ENCODE measurements at places on chromosomes 6 and 20.

- no peak for DNase-seq
These were observed 40.0 kb downstream of the GMDS start for GRCh38 chr6:2205396-2205795.

- DNase-seq, result no peak
These were observed 31.1 kb downstream of the CD109 start for GRCh38 chr6:73727114-73727513.

- no peak for DNase-seq
These were observed 1279.0 kb upstream of the MAP3K7 start for GRCh38 chr6:91865889-91866288.

DNA sequence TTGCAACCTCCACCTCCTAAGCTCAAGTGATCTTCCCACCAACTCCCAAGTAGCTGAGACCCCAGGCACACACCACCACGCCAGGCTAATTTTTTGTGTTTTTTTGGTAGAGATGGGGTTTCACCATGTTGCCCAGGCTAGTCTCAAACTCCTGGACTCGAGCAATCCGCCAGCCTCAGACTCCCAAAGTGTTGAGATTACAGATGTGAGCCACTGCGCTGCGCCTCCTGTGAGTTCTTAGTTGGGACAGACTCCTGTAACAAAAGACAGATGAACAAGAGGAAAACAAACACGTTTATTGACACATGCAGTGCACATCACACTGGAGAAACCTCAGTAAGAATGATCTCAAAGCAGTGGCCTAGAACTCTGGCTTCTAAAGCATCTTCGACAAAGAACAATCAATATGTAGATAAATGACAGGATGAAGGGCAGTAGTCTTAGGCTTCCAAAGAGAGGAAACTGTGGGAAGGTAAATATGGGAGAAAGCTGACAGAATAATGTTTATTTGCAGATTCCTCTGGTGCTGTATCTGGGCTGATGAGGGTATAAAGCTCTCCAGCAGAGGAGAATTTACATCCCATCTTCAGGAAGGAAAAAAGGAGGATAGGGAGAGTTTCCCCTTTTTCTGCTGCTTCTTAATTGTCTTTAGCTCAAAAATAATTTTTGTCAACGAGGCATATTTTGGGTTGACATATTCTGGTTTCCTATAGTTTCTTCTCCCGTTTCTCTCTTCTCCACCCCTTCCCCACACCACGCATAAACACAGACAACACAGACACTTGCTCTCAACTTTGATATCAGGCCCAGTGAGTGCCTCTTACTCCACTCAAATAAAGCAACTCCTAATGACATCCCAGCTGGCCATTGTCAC, 84.7 kb upstream of the TNFAIP3 start:
- no peak for DNase-seq

GRCh38 chr20:11119573-11119972, 445.8 kb upstream of the JAG1 start:
- no peak for DNase-seq

GRCh38 chr20:341682-342081, 5.2 kb upstream of the NRSN2 start:
- no peak for DNase-seq

GRCh38 chr6:4256969-4257368, 121.6 kb upstream of the ECI2 start:
- DNase-seq, result no peak

- DNase-seq, result no peak
These were observed 300.3 kb upstream of the ID4 start for GRCh38 chr6:19536838-19537237.

GRCh38 chr6:153117986-153118879, 12.8 kb downstream of the RGS17 start:
- DNase-seq, result no peak

DNA sequence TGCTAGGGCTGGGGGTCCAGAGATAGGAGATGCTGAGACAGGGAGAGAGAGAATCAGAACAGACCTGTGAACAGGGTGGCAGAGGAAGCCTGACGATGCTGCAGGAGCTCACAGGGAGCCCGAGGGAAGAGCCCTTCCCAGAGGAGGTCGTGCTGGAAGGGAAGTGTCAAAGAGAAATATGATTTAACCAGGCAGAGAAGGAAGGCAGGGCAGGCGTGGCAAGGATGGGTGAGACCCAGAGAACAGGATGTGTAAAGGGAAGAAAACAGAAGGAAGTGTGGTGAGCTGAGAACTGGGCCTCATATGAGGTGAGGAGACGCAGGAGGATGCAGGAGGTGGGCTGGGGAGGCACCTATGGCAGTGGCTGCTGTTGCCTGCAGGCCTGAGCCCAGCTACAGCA, 105.6 kb downstream of the ZDHHC14 start:
- DNase-seq, result no peak

GRCh38 chr20:9160331-9160730, 91.4 kb downstream of the PLCB4 start:
- DNase-seq, result no peak

GRCh38 chr6:135901774-135902524, 50.4 kb downstream of the PDE7B start:
- peak; percentile 83 for DNase-seq

- no peak for DNase-seq
These were observed 444.2 kb upstream of the JAG1 start for GRCh38 chr20:11117808-11118528.

DNA sequence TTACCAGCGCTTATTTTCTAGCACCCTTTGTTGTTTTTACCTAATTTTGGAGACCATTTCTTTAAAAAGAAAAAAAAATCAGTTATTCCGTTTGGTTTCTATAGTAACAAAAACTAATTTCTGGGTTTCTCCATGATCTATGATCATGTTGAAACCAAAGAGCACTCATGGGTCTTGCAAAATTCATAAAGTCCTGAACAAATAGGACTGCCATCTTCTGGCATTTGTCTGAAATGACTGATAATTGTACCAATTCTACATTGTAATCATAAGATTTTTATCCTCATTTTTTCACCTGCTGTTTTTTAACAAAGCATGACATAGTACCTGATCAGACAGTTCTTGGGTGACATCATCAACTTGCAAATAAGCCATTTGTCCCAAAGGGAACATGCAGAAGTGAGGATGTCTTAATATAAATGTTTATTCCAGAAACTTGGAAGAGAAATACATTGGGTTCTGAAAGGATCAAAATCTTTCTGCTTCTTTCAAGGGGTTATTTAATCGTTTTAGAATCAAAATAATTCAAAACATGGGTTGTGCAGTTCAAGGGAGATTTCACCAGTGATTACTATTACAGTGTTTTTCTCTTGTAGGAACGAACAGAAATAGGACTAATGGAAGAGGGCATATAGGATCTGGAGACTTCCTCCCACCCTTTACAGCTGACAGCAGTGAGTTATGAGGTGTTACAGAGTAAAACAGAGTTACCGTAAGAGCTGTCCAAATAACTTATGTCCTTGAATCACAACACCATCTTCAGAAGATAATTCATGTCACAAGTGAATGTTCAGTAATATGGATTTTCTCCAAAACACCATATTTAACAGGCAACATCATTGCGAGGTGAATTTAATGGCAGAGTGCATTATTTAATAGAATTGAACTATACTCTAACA, 87.1 kb upstream of the GJE1 start:
- peak; percentile 23 for DNase-seq

- DNase-seq, result peak; percentile 47
These were observed 32.8 kb downstream of the GFOD1 start for GRCh38 chr6:13454286-13455221.

GRCh38 chr6:11343963-11344723, 111.7 kb upstream of the NEDD9 start:
- DNase-seq, result no peak

GRCh38 chr6:7050004-7050403, 57.8 kb upstream of the RREB1 start:
- DNase-seq, result no peak

GRCh38 chr6:378090-378957, 13.2 kb upstream of the IRF4 start:
- DNase-seq, result no peak

GRCh38 chr6:155181498-155181897, 82.3 kb upstream of the CLDN20 start:
- DNase-seq, result no peak

GRCh38 chr6:43900560-43900915, 130.5 kb downstream of the VEGFA start:
- no peak for DNase-seq

DNA sequence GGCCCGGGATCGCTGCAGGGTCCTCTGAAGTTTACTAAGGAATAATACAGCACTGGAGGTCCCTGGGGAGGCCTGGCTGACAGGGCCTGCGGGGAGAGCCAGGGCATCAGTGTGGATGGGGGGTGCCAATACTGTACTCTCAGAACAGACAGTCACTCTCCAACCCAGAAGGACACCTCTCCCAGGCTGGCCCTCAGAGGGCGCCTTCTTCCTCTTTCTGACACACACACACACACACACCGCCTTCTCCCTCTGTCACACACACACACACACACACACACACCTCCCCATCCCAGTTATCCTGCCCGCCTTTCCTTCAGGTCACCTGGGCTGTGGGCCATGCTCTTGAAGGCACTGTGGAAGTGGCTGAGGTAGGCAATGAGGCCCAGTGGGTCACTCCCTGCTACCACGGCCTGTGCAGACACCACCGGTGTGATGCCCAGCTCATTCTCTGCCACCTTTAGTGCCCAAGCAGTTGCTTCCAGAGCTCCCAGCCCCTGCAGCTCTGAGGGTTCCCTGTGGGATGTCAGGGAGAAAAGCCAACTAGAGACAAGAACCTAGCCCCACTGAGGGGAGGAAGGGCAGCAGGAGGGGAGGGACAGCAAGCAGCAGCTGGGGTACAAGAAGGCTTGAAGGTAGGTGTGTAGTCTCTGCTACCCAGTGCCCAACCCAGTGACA, 7.5 kb downstream of the SMPD2 start:
- no peak for DNase-seq

DNA sequence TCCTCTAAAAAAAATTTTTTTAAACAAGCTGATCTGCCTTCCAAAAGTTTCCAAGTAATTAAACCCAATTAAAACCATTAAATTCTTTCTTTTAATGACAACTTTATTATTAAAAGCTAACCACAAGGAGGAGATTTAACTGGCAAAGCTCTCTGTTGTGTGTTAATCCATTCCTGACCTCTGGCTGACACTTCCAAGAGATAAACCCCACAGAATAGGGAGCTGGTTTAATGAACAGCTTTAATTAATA, 230.8 kb downstream of the EYA2 start:
- peak; percentile 56 for DNase-seq

- no peak for DNase-seq
These were observed 158.5 kb upstream of the AFDN start for GRCh38 chr6:167668019-167668753.

DNA sequence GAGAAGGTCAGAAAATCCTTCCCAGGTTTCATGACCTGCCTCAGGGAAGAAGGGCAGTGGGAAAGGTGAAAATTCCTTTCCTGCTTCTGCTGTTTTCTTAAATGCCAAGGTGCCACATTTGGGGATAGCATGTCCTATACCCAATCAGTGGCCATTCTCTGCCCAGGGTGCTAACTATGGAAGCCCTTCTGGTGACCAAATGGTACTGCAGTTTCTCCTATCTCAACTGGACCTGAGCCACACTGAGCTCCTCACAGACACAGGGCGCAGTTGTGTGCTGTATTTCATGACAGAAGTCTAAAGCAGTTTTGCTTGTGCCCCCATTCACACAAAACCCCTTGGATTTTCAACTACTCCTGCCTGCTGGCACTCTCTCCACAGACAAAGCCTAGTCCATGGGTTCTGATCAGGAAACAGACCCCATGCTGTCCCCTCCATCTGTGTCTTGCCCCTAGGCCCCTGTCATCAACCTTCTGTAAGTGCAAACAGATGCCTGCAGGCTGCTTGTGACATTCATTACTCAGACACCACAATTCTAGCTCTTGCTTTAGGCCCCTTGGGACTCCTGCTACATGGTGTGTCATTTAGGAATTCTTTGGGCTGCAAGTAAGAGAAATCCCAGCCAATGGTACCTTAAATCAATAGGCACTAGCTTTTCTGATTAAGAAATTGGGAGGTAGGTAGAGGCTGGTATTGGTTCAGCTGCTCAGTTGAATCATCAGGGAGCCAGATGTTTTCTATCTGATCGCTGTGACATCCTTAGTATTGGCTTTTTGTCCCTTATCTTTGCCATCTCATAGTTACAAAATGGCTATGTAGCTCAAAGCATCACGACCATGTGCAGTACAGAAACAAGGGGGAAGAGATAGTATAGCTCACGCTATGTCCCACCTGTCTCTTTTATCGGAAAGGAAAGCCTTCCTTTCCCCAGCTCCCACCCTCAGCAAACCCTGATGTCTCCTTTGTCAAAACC, 147.8 kb downstream of the CD83 start:
- DNase-seq, result no peak

- peak; percentile 55 for DNase-seq
These were observed 52.0 kb downstream of the FRK start for GRCh38 chr6:116008470-116009243.

DNA sequence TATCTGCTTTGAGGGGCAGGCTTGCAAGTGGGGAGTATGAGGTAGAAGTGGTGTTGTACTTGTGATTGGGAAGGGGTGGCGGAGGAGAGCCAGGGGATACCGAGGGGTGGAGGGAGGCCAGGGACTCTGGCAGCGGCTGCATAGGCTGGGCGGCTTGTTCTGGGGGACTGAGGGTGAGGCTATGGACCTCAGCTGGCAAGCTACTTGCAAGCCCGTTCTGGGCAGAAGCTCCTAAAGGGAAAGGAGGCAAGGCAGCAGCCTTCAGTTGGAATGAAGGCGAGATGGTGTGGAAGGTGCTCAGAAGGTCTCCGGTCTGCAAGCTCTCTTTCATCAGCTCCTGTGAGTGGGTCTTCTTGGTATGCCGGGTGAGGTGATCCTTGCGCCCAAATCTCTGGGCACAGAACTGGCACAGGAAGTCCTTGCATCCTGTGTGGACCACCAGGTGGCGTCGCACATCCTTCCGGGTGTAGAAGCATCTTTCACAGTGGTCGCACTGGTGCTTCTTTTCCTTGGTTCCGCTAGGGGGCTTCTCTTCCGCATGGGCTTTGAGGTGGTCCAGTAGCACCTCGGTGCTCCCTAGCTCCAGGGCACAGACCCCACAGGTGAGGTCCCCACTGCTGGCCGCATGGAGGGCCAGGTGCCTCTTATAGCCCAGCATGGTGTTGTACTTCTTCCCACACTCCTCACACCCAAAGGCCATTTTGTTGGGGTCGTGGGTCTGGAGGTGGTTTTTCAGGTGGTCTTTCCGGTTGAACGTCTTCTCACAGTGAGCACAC, 66.0 kb downstream of the PLAGL1 start:
- no peak for DNase-seq

DNA sequence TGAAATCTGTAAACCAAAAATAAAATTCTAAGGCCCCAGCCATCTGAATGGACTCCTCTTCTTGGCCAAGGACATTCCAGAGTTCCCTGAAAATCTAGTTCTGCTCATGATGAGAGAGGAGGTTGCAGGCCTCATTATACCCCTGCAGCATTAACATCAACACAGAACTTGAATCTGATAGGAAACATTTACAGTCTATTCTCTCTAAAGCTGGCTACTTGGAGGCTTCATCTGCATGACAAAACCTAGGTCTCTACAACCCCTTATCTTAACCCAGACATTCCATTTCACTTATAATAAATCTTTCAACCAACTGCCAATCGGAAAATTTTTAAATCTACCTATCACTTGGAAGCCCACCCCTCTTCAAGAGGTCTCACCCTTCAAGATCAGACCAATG, 15.7 kb downstream of the RTN4IP1 start:
- no peak for DNase-seq
